ENCODE measurements at places on chromosomes 2 and 18.
A peak's percentile ranks its signal among the peaks of the same experiment; 100 is the strongest.

DNA sequence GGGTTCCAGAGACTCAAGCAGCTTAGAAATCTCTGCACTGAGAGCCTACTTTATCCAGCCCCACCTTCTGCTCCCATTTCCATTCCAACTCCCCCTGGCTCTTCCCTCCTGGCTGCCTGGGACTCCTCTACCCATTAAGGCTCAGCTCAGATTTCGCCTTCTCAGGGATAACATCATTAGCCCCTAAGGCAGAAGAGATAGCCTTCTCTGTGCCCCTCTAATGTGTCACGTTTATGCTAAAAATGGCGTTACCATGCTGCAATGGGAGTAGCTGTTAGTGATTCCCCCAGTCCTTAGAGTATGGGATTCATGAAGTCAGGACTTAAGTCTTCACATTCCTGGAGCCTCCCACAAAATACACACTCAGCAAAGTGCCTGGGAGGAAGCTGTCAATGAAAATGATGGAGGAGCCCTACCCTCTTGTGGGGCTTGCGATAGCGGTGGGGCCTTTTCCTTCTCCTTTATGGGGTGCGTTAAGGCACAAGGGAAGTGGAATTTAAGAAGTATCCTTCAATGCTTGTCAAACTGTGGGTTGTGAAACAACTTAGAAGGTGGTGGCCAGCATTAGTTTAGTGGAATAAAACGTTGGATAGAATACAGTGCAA, 144.7 kb upstream of the COPS8 start:
- no peak for DNase-seq

DNA sequence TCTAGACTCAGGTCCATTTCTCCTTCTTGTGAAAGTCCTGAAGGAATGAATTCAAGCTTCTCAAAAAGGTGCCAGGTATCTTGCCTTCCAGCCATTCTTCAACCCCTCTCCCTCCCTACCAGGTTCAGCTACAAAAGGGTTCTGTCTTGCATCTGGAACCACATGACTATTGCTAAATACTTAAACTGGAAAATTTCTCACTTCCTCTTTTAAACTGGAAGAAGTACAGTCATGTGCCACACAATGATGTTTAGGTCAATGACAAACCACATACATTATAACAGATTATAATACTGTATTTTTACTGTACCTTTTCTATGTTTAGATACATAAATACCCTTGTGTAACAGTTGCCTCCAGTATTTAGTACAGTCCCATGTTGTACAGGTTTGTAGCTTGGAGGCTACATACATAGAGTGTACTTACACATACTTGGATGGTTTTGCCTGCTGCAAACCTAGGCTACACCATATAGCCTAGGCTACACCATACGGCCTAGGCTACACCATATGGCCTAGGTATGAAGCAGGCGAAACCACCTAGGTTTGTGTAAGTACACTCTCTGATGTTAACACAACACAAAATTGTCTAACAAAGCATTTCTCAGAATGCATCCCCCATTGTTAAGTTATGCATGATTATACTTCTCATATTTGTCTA, 142.0 kb upstream of the DNMT3A start:
- no peak for DNase-seq

DNA sequence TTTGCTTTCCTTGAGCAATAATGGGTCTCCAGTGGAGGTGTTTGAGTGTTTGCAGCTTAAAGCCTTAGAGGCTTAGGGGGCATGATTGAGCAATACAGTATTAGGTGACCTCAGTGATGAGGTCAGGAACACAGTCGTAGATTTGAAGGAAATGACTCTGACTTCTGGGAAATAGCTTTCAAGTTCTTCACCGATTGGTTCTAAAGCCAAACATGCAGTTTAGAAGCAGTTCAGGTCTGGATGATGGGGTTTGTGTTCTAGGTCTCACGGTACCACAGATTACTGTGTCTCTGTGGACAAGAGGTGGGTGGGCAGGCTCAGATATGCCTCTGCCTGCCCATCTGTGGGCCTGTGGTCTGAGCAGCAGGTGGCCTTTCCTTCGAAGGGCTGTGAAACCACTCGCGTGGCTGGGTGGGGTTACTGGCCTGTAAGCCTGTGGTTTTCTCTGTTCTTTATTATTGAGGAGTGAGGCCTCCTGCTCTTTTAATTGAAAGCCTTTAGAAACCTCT, 7.8 kb downstream of the MTHFD2 start:
- DNase-seq, result peak; percentile 34

DNA sequence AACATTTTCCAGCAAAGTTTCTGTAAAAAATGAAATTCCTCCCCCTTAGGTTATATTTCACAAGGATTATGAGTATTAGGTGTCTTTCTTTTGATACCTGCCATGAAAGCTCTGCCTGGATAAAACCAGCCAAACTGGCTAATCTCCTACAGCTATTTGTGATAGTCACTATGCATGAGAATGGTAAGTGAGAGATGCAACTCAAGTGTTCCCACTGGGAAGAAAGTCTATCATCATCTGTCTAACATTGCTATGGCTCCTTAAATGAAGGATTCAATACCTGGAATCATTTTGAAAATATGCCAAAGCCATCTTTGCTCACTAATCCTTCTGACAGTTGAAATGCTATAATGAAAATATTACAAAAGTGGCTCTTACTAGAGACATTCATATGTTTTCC, 339.9 kb upstream of the LRRTM4 start:
- no peak for DNase-seq
